ENCODE measurements at places on chromosomes 2 and 18.

DNA sequence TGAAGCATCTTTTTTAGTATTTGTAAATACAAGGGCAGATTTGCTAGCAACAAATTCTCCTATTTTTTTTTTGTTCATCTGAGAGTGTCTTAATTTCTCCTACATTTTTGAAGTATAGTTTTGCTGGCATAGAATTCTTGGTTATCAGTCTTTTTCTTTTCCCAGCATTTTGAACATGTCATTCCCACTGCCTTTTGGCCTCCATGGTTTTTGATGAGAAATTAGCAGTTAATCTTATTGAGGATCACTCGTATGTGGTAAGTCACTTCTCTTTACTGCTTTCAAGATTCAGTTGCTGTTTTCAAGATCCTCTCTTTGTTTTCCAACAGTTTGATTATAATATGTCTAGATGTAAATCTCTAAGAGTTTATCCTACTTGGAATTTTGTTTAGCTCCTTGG is 16.9 kb upstream of the RNF149 start:
- peaks cover 32% of the 10 kb centered on the region for H3K4me1 ChIP-seq
- no peaks in the 10 kb centered on the region for H3K36me3 ChIP-seq
- no peak overlapping the region for H3K4me3 ChIP-seq

GRCh38 chr2:231170055-231170454 is 28.4 kb upstream of the ARMC9 start:
- no peak overlapping the region for H3K27ac ChIP-seq
- H3K4me3 ChIP-seq = no peak overlapping the region
- DNase-seq = no peak
- H3K27me3 ChIP-seq = no peaks in the 10 kb centered on the region
- peaks cover 5% of the 10 kb centered on the region for H3K4me1 ChIP-seq
- peaks cover 67% of the 10 kb centered on the region for H3K36me3 ChIP-seq

DNA sequence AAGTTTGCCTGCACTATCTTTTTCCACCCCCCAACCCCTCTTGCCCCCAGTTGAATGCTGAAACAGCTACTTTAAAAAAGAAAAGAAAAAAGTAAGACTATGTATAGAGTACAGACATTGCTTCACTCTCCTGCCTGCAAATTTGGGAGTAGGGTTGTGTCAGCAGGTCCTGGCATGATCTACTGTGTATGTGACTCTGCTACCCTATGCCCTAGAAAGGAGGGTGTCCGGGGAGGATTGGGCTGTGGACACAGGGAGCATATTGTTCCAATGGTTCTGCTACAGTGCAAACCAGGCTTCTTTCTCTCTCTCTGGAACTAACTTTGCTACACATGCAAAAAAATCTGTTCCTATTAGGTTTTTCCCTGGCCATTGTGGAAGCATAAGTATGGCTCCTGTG is 9.9 kb upstream of the ZEB2 start:
- H3K4me3 ChIP-seq = no peak overlapping the region
- H3K4me1 ChIP-seq = peaks cover 11% of the 10 kb centered on the region
- H3K27ac ChIP-seq = no peak overlapping the region
- no peak for DNase-seq
- peaks cover 1% of the 10 kb centered on the region for H3K27me3 ChIP-seq

GRCh38 chr2:146579147-146579930 is 1265.5 kb upstream of the ACVR2A start:
- peaks cover 4% of the 10 kb centered on the region for H3K4me1 ChIP-seq
- H3K36me3 ChIP-seq = no peaks in the 10 kb centered on the region
- H3K27ac ChIP-seq = no peak overlapping the region
- no peak overlapping the region for H3K4me3 ChIP-seq
- no peaks in the 10 kb centered on the region for H3K27me3 ChIP-seq

- H3K27me3 ChIP-seq = no peaks in the 10 kb centered on the region
- no peak overlapping the region for H3K27ac ChIP-seq
- no peaks in the 10 kb centered on the region for H3K4me1 ChIP-seq
- H3K4me3 ChIP-seq = no peak overlapping the region
- DNase-seq = no peak
- H3K36me3 ChIP-seq = no peaks in the 10 kb centered on the region
These were observed 441.7 kb upstream of the SOX11 start for GRCh38 chr2:5250482-5250881.

DNA sequence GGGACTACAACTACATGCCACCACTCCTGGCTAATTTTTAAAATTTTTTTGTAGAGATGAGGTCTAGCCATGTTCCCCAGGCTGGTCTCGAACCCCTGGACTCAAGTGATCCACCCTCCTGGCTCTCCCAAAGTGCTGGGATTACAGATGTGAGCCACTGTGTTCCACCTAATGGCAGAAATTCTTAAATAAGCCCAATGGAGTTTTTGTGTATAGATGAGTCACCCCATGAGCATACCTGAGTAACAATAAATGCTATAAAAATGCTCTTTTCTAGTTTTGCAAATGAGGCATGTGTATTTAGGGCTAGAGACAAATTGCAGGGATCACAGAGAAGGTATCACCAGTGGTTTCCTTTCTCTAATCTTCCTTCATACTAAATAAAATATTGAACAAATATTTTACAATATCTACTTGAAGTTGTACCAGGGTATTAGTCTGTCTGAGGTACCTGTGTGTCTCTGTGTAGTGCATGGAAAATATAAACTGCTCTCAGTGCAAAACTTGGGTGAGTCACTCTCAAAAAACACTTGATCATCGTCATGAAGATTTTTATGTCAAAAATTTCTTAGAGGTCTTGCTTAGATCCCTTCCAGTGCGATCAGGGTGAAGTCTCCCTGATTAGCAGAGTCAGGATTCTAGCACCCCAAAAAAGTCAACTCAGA is 337.1 kb upstream of the MMADHC start:
- H3K27me3 ChIP-seq = no peaks in the 10 kb centered on the region
- no peak overlapping the region for H3K27ac ChIP-seq
- H3K4me1 ChIP-seq = no peaks in the 10 kb centered on the region
- no peaks in the 10 kb centered on the region for H3K36me3 ChIP-seq
- H3K4me3 ChIP-seq = no peak overlapping the region

DNA sequence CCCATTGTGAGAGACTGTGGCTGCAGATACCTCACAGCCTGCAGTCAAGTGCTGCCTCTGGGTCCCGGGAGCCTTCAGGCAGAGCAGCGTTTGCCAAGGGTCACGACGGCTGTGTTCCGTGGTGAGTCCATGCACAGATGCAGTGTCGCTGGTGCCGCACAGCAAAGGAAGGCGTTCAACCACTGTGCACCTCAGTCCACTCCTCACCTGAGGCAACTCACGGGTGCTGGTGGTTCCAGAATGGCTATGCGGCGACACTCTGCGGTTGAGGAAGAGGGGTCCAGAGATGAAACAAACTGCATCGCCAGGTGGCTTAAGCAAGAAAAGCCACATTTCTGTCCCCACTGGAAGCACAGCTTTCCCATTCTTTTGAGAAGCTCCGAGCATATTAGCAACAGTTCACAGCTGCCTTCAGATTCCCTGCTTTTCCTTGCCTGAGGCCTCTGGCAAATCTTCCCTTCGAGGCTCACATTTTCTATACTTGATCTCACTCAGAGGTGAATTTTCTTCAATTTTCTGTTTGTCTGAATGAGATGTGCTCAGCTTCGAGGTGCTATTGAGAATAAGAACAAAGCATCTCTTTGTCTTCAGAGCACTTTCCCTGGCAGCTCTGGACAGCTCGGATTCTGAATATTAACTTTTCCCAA is 208.8 kb upstream of the TWIST2 start:
- H3K4me3 ChIP-seq = no peak overlapping the region
- no peak overlapping the region for H3K27ac ChIP-seq
- H3K4me1 ChIP-seq = peaks cover 6% of the 10 kb centered on the region
- no peak for DNase-seq
- peaks cover 8% of the 10 kb centered on the region for H3K27me3 ChIP-seq

All from suprapubic skin (tissue), 4 donors.